ENCODE measurements at places on chromosomes 12 and 14.

- no peak for DNase-seq
These were observed 7.4 kb upstream of the LLPH start for GRCh38 chr12:66137937-66138336.

DNA sequence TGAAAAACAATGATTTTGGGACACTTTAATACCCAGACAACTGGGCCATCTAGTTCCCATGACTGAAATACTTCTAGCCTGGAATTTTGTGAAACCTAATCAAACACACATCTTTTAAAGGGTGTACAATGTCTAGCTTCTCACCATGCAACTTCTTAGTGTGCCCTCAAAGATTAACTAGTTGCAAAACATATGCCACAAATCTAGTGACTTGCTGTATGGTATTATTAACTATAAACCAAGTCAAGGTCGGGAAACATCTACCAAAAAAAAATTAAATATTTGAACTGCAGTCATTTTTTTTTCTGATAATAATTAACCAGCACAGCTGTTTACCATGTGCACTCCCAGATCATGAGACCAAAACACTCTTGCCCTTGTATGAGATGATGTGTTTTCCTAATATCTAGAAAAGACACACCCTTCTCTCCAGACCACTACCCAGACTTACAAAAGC is 171.8 kb upstream of the FOXN3 start:
- no peak for DNase-seq

DNA sequence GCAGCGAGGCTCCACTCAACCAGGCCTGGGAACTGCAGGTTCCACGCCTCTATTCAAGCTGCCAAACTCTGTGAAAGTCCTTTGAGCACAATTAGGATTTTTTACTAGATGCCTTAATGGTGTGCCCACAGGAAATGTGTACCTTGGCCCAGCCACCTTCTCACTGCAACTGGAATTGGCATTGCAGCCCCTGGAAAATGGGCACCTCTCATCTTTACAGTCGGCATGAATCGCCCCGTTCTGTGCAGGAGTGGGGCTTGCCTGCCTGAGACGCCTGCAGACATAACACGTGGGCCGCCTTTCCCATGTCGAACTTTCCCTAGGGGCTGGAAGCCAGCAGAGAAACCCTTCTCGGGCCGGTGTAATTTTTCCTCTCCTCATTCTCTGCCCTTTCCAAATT is 42.0 kb upstream of the ELK3 start:
- DNase-seq, result no peak

DNA sequence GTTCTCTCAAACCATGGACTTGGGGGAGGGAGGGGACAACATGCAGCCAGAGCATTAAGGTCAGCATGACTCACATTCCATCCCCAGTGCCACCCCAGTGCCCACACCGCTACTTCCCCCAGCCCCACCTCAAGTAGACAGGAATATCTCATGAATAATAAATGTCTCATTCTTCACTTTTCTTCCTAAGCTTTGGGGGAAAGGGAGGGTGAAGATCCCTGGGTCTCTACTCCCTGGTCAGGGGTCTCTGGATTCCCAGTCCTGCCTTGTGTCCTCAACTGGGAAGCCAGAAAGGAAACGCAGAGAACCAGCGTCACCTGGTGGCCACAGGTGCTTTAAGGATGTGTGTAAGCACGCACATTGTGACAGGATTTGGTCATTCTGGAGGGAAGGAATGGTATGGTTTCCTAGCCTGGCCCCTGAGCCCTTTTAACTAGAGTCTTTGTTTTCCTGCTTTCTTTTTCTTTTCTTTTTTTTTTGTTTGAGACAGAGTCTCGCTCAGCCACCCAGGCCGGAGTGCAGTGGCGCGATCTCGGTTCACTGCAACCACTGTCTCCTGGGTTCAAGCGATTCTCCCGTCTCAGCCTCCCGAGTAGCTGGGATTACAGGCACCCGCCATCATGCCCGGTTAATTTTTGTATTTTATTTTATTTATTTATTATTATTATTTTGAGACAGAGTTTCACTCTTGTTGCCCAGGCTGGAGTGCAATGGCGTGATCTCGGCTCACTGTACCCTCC is 3.4 kb downstream of the GPR84 start:
- peak; percentile 68 for DNase-seq

DNA sequence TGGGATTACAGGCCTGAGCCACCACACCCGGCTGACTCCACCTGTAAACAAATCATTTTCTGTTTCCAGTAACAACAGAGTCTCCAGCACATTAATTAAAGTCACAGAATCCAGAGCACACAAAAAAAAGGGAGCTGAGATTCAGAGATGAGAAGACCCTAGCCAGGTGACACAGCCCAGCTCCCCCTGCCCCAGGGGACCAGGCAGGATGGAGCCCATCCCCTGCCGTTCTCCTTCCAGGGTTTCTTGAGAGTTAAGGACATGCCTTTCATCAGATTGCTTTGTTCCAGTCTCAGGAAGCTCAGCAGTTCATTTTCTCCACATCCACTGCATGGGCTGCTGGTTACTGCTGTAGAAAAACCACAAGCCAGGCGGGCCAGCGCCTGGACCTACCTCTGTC is 81.2 kb downstream of the RIMBP2 start:
- DNase-seq, result no peak

Data from urothelium cell line (cell line).